ENCODE measurements at places on chromosomes 6 and 20. TPM values are rescaled to one million over a fixed set of nuclear protein-coding genes. Genes with fewer than 3 reads are reported as not detected.

GRCh38 chr20:19077370-19078220, 134.8 kb upstream of the SLC24A3 start:
- no peak overlapping the region for H3K27ac ChIP-seq
- DNase-seq: no peak
- no peaks in the 10 kb centered on the region for H3K4me1 ChIP-seq
- no peak overlapping the region for H3K4me3 ChIP-seq
- no peaks in the 10 kb centered on the region for H3K27me3 ChIP-seq

DNA sequence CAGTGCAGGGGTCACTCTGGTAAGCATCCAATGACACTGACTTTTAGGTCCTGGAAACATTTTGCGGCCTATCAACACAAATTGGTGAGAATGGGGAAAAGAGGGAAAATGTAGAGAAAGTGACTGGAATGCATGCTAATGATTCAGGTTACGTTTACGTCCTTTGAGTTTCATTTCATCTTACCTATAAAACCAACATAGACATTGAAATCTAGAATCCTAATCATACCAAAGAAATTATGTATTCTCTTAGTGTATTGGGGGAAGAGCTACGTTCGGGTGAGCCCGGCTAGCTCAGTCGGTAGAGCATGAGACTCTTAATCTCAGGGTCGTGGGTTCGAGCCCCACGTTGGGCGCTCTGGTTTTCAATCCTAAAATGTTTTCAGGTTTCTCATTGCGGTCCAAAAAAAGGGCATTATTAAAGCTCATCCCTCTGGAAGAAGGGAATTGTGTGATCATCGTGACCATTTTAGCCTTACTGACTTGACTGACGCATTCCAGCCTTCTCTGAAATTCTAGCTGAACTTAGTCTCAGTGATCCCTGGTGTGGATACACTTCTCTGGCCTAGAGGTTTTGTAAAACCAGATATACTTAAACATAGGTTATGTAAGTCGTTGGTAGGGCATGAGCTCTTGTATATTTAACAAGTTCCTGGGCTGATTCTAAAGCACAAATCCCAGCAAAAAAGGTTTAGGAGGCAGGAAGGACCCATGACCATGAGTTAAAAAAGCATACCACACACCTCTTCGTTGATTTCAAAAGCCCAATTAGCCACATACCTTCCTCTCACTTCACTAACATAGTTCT, 18.3 kb downstream of the HMGN4 start:
- H3K27ac ChIP-seq: no peak overlapping the region
- DNase-seq: no peak
- peaks cover 4% of the 10 kb centered on the region for H3K4me1 ChIP-seq
- H3K36me3 ChIP-seq: no peaks in the 10 kb centered on the region

DNA sequence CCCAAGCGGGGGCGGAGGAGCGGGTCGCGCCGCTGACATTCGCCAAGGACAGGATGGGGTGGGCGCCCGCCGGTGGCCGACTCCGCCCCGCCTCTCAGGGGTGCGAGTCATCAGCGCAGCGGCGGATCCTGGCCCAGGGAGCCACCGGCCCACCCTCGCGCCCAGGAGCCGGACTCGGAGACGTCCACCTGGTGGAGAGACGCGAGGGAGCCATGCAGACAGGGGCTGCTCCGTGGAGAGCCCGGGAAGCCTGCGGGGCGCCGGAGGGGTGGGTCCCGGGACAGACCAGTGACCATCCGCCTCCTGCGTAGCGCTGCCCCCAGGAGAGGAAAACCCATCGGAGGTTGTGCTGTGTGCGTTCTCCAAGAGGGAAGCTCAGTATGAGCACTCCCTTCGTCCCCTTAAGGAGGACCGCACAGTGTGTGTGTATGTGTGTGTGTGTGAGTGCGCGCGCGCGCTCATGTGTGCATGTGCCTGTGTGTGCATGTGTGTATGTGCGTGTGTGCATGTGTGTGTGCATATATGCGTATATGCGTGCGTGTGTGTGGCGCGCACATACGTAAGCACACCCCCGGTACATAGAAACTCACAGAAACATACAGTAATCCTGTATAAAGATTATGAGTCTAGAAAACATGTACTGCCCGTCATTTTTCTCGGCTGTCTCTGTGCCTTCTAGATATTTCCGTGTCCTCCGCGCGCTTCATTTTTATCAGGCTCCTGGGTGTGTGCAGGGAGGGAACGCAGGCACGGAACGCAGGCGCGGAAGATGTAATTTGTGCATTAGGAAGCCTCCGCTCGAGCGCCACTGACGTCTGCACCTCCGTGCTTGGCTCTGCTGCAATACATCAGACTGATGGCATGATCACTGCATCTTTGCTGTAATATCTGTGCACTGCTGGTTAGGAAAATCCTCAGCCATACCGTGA, 158.9 kb downstream of the TBXT start:
- H3K27ac ChIP-seq: peak overlapping the region; percentile 96
- H3K36me3 ChIP-seq: no peaks in the 10 kb centered on the region
- H3K4me3 ChIP-seq: peak overlapping the region; percentile 5

GRCh38 chr6:116513224-116513875, 1.9 kb downstream of the CALHM5 start:
- H3K36me3 ChIP-seq: no peaks in the 10 kb centered on the region
- DNase-seq: no peak
- H3K4me1 ChIP-seq: no peaks in the 10 kb centered on the region
- no peak overlapping the region for H3K4me3 ChIP-seq

Gene HLA-DRB1
- total RNA-seq: 17.1 TPM

- DNase-seq: no peak
- H3K27ac ChIP-seq: no peak overlapping the region
- H3K36me3 ChIP-seq: no peaks in the 10 kb centered on the region
- H3K4me1 ChIP-seq: no peaks in the 10 kb centered on the region
These were observed 107.8 kb upstream of the RNF217 start for GRCh38 chr6:124854338-124854922.

Gene SUMO4
- total RNA-seq: 5.4 TPM

DNA sequence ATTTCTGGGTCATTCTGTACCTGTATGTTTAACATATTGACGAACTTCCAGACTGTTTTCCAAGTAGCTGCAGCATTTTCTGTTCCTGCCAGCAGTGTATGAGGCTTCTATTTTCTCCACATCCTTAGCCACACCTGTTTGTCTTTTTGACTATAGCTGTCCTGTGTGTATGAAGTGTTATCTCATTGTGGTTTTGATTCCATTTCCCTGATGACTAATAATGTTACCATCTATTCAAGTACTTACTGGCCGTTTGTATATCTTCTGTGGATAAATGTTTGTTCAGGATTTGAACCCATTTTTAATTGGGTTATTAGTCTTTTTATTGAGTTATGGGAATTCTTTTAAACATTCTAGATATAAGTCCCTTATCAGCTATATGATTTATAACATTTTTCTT, 95.2 kb downstream of the JAG1 start:
- no peak for DNase-seq
- no peaks in the 10 kb centered on the region for H3K27me3 ChIP-seq
- peaks cover 3% of the 10 kb centered on the region for H3K4me1 ChIP-seq

DNA sequence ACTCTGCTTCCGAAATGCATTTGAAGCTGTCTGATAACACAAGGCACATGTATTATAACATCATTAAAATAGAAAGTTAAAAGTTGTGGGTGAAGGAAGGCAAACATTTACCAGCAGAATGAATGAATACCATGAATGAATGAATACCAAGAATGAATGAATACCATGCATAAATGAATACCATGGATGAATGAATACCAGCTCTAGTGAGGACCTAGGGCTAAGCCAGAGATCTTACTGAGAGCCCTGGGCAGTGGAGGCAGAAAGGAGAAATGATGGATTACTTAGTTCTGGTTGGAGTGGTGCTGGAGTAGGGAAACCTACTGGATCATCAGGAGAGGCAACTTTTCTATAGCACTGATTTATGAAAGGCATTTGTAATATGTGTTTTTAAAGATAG, 998.0 kb downstream of the KIF16B start:
- H3K27ac ChIP-seq: no peak overlapping the region
- no peaks in the 10 kb centered on the region for H3K27me3 ChIP-seq
- no peak for DNase-seq
- no peaks in the 10 kb centered on the region for H3K36me3 ChIP-seq
- H3K4me3 ChIP-seq: no peak overlapping the region

DNA sequence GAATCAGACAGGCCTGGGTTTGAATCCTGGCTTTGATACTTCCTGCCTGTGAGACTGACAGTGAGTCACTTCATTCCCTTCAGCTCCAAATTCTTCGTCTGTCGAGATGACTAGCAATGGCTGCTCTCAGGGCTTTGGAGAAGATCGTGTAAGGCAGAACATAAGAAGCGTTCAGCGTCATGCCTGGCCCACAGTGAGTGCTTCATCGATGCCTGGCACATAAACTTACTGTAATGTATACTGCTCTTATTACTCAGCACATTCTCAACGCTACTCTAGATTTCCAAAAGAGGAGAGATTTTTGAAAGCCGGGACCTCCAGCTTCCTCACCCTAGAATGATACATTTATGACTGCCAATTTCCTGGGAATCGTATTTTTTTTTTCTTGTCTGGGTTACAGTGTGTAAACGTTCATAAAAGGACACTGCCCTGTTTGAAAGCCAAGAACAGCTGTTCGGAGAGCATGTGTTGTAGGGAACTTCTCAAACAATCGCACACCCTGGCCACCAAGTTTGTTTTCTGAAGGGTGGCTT, 16.2 kb upstream of the BCAS1 start:
- no peaks in the 10 kb centered on the region for H3K27me3 ChIP-seq
- no peak overlapping the region for H3K4me3 ChIP-seq
- H3K36me3 ChIP-seq: no peaks in the 10 kb centered on the region

- H3K4me3 ChIP-seq: no peak overlapping the region
- no peaks in the 10 kb centered on the region for H3K27me3 ChIP-seq
- H3K27ac ChIP-seq: no peak overlapping the region
- DNase-seq: no peak
- H3K4me1 ChIP-seq: no peaks in the 10 kb centered on the region
These were observed 47.3 kb downstream of the PFDN4 start for GRCh38 chr20:54255157-54255556.

Gene ADGRB3
- 1.8 TPM for total RNA-seq

DNA sequence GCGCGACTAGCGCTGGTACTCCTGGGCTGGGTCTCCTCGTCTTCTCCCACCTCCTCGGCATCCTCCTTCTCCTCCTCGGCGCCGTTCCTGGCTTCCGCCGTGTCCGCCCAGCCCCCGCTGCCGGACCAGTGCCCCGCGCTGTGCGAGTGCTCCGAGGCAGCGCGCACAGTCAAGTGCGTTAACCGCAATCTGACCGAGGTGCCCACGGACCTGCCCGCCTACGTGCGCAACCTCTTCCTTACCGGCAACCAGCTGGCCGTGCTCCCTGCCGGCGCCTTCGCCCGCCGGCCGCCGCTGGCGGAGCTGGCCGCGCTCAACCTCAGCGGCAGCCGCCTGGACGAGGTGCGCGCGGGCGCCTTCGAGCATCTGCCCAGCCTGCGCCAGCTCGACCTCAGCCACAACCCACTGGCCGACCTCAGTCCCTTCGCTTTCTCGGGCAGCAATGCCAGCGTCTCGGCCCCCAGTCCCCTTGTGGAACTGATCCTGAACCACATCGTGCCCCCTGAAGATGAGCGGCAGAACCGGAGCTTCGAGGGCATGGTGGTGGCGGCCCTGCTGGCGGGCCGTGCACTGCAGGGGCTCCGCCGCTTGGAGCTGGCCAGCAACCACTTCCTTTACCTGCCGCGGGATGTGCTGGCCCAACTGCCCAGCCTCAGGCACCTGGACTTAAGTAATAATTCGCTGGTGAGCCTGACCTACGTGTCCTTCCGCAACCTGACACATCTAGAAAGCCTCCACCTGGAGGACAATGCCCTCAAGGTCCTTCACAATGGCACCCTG, 1.6 kb downstream of the TPBG start:
- H3K4me1 ChIP-seq: peaks cover 11% of the 10 kb centered on the region
- H3K4me3 ChIP-seq: peak overlapping the region; percentile 86
- peak overlapping the region; percentile 76 for H3K27ac ChIP-seq
- no peaks in the 10 kb centered on the region for H3K27me3 ChIP-seq
- DNase-seq: peak; percentile 46

- no peaks in the 10 kb centered on the region for H3K36me3 ChIP-seq
- no peak for DNase-seq
- H3K4me3 ChIP-seq: no peak overlapping the region
- H3K4me1 ChIP-seq: peaks cover 12% of the 10 kb centered on the region
These were observed 54.6 kb upstream of the ECHDC1 start for GRCh38 chr6:127397729-127398630.

- H3K36me3 ChIP-seq: no peaks in the 10 kb centered on the region
- H3K4me3 ChIP-seq: no peak overlapping the region
- no peak overlapping the region for H3K27ac ChIP-seq
- H3K27me3 ChIP-seq: no peaks in the 10 kb centered on the region
- no peaks in the 10 kb centered on the region for H3K4me1 ChIP-seq
These were observed 97.7 kb upstream of the KCNQ5 start for GRCh38 chr6:72524011-72524645.
